ENCODE measurements at places on chromosomes 1 and 21.

DNA sequence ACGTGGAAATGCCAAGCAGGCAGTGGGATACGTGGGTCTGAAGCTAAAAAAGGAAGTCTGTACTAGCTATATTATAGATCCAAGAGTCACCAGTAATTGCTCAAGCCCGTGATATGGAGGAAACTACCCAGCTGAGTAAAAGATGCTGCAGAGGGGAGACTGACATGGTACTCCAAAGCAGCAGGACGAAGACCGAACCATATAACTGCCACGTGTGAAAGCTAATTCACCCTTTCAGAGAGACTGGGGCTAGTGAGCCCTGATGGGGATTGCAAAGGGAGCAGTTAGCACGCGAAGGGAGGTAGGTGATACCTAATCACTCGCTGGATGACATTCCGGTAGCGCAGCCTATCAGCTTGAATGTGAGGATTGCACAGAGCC lies 316 bp downstream of the AP4B1 start:
- no peak for DNase-seq

GRCh38 chr1:22416555-22417454 lies 34.8 kb upstream of the ZBTB40 start:
- DNase-seq, result peak; percentile 51

DNA sequence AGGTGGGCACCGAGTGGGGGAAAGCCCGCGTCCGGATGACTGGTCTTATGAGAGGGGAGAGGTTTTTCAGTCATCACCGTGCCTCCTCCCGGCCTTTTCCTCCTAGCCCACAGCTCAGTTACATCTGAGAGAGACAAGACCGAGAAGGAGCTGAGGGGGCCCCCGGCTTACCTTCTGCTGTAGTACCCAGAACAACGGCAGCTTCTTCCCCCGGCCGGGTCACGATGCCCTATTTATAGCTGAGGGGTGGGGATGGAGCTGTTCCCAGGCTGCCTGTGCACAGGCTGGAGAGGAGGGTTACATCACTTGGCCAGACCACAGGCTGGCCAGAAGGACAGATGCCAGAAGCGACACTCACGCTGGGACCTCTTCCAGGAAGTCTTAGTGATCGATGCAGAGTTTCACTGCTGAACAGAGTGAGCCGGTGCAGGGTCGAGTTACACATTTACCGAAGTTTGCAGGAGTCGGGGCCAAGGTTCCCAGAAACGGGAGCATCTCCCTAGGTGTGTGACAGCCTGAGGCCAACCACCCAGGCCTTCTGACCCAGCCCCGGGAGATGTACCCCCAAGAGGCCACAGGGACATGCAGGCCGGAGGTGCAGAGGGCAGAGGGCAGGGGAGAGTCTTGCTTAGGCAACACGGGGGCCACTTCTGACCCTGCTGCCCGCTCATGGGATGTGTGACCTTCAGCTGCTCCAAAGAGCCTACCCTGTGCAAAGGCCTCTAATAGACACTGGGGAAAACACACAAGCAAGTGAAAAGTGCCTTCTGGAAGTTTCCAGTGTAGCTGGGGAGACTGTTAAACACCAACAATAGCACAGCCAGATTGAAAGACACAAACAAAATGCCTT lies at the start of gene AGT:
Gene AGT, minus strand, starts transcription at position 208 of the 850 bp plus-strand sequence. CDS start 3,299 bp downstream, outside the sequence.
- DNase-seq, result no peak

- DNase-seq, result no peak
Observed at GRCh38 chr21:38842079-38842478, 36.4 kb downstream of the ETS2 start.

DNA sequence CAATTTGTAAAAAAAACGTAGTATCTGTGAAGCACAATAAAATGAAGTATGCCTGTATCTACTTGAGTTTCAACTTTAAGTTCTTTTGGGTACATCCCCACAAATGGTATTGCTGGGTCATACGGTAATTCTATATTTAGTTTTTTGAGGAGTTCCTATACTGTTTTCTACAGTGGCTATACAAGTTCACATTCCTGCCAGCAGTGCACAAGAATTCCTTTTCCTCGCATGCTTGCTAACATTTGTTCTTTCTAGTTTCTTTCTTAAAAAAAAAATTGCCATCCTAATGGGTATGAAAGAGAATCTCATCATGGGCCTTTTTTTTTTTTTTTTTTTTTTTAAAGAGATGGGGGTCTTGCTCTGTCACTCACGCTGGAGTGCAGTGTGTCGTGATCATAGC lies 41.9 kb downstream of the UCK2 start:
- no peak for DNase-seq

DNA sequence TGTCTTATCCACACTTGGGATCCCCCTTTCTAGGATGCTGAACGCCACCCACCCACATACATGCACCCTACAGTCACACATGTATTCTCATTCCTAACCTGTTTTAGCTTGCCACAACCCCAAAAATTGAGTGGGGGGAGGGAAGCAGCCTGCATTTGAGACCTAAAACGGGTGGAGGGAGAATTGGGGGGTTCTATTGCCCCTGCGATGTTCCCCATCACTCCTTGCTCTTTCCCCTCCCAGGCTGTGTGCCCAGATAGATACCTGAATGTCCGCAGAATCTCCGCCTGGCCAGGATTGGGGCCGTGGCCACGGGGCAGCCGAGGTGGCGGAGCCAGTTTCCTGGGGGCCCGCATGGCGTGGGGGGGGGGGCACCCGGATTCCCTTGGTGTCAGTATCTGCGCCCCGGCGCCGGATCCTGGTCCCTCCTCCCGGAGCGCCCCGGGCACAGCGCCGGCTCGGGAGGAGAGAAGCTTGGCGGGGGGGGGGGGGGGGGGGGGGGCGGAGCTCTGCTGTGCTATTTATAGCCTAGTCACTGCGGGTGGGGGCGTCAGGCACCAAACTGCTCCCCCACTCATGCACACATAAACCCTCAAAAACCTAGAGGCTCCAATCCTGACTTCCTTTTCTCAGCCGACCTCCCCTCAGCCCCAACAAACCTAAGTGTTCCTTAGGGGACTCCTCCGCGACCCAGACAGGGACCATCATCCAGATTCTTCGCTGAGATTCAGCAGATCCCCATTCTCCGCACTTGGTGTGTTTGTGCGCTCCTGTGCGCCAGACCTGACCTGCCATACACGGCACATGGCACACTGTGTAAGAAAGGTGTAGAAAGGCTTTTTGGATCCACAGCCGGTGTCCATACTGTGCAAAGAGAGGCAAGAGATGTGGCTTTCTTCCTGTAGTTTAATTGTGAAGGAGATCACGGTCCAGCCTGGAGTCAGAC lies 1.9 kb downstream of the ANKRD34A start:
- DNase-seq, result no peak

DNA sequence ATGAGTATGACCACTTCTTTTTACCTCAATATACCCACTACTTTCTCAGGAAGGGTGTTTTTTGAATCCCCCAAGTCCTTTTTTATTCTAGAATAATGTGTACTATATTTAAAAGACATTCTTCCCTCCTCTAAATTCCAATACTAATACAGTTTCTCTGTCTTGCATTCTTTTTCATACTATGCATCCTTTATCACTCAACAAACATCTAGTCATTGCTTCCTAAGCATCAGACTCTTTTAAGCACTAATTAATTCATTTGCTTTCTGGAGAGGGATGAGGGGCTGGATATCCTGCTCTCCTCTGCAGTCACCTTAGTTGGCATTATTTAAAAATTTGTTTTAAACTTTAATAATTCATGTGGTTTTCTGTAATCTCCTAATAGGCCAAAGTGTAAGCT lies 838.8 kb downstream of the KCNT2 start:
- no peak for DNase-seq

DNA sequence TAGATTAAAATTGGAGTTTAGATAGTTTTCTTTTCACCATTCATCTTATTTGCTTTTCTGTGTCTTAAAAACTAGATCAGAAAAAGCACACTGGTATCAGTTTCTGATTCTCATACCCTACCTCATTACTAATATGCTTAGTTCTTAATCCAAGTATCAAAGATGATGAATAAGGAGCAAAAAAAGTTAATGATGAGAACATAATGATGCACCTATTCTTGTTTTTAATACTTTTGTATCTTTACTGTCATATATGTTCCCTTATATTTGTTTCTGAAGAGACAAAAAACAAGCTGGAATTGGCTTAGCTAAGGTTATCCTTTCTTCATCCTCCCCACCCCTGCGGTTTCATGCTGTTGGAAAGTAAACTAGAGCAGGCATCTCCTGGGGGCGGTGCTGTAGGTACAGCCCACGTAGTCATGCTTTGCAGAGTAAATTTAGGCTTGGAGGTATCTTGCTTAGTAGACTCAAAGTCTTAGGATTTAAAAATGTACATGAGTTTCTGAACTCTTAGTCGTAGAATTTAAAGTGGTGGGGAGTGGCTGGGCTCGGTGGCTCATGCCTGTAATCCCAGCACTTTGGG lies 16.4 kb downstream of the CNIH4 start:
- DNase-seq, result no peak

GRCh38 chr1:13757693-13758092 lies 57.7 kb downstream of the PRDM2 start:
- no peak for DNase-seq

GRCh38 chr1:245566952-245567351 lies 412.2 kb downstream of the KIF26B start:
- no peak for DNase-seq

GRCh38 chr1:15160626-15161025 lies 7.1 kb downstream of the TMEM51 start:
- DNase-seq, result no peak

- DNase-seq, result no peak
Observed at GRCh38 chr1:90402893-90403849, 313.9 kb downstream of the BARHL2 start.

DNA sequence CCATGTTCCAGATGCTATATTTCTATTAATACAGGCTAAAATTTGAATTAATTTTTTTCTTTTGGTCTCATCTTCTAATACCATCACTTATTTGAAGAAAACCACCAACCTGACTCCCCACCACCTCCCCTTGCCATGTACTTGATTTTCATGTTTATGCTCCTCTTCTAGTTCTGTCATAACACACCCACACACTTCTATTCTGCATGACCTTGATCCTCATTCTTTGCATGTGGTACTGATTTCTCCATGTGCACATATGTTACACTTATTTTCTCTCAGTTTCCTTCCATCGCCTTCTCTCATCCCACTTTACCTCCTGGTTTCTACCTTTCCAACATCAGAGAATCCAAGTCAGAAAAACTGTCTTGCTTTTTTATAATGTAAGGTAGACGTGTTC lies 78.9 kb upstream of the ARID1A start:
- no peak for DNase-seq

DNA sequence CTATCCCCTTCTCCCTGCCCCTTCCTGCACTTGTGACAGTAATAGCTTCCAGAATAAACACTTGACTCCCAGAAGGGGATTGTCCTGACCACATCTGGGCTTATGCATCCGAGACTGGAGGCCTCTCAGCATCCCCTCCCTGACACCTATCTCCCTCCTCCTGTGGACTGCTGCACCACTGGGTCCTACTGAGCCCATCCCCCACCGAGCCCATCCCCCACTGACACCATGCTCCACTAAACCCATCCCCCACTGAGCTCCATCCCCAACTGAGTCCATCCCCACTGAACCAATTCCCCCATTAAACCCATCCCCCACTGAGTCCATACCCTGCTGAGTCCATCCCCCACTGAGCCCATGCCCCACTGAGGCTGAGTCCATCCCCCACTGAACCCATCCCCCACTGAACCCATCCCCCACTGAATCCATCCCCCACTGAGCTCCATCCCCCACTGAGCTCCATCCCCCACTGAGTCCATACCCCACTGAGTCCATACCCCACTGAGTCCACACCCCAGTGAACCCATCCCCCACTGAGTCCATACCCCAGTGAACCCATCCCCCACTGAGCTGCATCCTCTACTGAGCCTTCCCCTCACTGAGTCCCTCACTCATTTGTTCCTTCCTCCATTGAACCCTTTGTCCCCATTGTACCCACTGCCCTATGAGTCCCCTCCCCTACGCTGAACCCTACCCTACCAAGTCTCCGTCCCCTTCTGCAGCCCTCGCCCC lies 5.6 kb downstream of the PDZK1IP1 start:
- DNase-seq, result no peak

DNA sequence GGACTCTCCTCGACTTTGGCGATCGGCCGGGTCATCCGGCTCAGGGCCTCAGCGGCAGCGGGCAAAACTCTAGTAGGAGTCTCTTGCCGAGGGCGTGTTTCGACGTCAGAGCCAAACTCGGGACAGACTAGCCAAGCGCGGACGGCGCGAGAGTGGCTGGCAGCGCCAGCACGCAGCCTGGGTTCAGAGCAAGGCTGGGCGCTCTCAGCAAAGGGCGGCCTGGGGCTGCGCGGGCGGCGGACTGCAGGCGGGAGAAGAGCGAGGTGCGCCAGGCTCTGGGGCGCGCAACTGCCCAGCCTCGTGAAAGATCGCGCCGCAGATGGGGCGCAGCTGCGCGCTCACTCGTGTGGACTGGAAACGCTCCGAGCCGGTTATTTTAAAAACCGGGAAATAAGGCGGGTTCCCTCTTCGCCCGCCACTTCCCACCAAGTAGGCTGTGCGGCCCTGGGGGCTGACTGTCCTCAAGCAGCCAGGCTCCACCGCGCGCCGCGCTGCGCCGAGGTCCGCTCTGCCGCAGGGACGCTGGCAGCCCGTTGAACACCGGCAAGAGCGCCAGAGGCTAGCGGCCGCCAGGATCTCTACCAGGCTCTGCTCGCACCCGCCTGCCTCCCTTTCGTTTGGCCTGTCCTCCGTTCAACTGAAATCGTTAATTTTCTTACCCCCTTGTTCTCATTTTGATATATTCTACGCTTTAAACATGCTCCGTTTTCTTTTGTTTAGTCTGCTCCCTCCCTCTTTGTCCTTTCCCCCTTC lies 2.4 kb downstream of the ALX3 start:
- DNase-seq, result no peak

DNA sequence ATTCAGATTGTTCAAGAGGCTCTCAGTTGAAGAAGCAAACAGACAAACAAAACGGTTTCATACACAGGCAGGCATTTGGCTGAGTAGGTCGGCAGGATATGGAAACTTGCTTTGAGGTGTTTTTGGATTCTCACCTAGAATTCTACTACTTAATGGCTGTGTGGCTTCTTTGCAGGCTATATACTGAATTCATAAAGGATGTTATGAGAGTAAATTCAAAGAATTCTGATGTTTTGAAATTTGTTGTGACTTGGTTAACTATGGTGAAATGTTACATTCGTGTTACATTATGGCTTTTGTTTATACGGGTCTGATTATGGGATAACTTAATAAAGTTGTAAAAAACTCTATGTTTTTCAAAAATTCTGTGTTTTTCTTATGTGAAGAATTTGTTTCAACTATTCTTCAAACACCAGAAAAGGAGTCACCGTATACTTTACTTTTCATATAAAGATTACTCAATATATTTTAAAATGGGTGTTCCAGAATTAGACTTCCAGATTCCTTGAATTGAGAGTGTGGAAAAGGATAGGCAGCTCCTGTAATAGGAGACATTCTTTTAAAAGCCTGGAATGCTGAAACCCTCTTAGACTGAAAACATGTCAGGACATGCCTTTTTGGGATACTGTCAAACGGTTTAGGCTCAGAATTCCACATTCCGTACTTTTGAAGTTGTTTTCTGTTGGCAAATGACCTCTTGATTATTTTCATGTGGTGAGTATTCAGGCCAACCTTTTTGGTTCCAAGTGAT lies 8.2 kb upstream of the IRF2BP2 start:
- DNase-seq, result no peak

DNA sequence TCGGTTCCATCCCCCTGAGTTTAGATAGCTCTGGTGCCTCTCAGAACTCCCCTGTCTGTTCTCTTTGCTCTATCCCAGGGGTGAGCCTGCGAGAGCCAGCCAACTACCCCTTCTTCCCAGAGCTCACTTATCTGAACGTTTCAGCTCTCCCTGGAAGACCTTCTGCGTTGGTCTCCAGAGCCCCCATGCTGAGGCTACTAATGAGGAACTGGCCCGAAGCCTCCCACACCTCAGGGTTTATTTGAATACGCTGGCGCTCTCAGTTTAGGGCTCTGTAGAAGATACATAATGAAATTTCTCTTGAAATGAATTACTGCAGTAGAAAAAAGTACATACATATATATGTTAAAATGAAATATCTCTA lies 43.5 kb downstream of the TCEANC2 start:
- no peak for DNase-seq

GRCh38 chr1:89884718-89885596 lies 64.1 kb downstream of the LRRC8D start:
- DNase-seq, result no peak

All from omental fat pad (tissue), 4 donors.